ENCODE measurements at places on chromosomes 2 and 18.

DNA sequence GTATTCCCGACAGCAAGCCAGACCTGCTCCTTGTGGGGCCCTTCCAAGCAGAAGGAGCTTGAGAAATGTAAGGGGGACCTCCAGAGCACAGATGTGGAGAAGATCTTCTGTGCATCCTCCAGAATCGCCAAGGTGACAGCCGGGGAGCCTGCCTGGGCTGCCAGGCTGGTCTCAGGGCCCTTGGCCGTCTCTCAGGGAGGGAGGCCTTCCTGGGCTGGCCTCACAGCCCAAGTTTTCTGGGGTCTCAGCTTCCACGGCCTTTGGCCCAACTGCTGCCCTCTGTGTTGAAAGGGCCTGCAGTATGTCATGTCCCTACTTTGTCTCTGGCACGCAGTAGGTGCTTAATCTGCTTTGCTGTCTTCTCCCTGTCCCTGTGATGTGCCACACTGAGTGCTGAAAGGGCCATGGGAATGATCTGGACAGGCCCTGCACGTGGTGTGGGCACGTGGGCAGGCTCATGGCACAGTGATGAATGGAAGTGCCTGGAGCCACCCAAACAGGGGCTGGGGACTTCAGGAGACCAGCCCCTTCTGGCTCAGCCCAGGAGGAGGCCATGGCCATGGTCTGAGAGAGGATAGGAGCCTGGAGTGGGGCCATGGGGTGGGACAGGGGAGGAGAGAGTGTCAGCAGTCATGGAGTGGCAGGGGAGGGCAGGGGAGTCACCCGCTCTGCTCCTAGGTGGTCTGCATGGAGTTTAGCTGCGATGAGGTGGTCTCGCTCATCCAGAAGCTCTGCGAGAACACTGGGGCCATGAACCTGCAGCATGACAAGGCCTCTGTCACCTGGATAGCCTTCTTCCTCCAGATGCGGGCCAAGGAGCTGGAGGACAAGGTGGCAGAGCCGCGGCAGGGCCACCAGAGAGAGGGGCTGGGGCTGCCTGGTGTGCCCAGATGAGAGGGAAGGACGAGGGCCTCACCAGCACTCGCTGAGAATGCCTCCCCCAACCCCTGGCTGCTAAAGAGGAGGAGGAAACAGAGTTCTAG is 35.4 kb downstream of the HJURP start:
- H3K27ac ChIP-seq: no peak overlapping the region
- H3K27me3 ChIP-seq: no peaks in the 10 kb centered on the region
- H3K4me3 ChIP-seq: no peak overlapping the region
- no peaks in the 10 kb centered on the region for H3K36me3 ChIP-seq
- H3K4me1 ChIP-seq: peaks cover 10% of the 10 kb centered on the region
- no peak for DNase-seq

DNA sequence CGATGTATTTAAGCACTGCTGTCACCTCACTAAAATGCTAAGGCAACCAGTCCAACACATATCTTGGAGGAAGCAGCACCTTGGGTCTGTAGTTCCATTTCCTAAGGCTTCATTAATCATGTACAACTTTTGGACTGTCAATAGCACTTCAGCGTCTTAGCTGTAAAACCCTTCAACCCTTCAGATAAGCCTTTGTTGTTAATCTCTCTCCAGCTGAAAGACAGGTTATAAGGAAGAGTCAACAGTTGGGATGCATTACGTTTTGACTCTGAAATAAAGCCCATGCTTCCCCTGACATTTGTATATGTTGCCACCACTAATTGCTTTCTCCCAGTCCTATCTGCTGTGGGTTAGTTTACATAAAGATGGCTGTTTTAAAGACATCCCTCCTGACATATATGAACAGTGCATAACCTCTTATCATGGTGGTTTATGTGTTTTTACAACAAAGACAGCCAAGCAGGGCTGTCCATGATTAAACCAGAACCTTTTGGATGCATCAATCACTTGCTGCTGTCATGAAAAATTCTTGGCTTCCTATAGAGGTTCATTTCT is 81.5 kb downstream of the EPHA4 start:
- H3K4me1 ChIP-seq: peaks cover 24% of the 10 kb centered on the region
- peak; percentile 36 for DNase-seq
- no peak overlapping the region for H3K4me3 ChIP-seq
- H3K27ac ChIP-seq: no peak overlapping the region
- no peaks in the 10 kb centered on the region for H3K36me3 ChIP-seq

DNA sequence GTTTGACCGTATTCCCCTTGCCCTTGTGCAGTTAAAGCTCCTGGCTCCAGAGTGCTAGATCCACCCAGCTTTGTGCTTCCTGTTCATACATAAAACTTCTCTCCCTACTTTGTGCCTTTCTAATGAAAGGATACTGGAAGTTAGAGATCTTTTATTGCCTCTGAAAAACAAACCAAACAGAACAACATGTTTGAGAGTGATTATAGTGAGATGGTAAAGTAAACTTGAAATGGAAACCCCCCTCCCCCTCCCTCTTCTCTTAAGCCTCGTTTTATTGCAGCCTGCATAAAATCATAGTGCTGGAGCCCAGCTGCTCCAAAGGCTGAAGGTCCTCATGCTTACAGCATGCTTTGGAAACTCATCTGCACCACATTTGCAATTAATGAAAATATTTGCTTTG is 125.1 kb downstream of the TANC1 start:
- peak overlapping the region; percentile 64 for H3K27ac ChIP-seq
- no peak overlapping the region for H3K4me3 ChIP-seq
- peak; percentile 76 for DNase-seq
- H3K4me1 ChIP-seq: peaks cover 60% of the 10 kb centered on the region
- H3K36me3 ChIP-seq: no peaks in the 10 kb centered on the region

DNA sequence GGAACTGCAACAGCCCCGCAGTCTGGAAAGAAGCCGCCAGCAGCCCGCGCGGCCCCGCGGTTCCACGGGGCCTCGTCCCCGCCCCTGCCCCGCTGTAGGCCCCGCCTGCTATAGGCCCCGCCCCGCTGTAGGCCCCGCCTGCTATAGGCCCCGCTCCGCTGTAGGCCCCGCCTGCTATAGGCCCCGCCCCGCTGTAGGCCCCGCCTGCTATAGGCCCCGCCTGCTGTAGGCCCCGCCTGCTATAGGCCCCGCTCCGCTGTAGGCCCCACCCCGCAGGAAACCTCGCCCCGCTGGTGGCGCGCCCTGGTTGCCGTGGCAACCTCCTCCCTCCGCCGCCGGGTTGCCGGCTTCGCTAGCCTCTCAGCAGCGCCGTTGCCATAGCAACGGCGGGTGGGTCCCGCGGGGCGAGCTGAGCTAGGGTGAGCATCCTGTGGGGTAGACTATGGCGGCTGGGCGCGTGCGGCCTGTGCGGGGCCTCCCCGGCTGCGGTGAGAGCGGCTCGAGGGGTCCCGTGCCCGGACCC is 12.2 kb upstream of the KIF1A start:
- peaks cover 42% of the 10 kb centered on the region for H3K27me3 ChIP-seq
- H3K36me3 ChIP-seq: no peaks in the 10 kb centered on the region
- H3K4me3 ChIP-seq: no peak overlapping the region
- peaks cover 4% of the 10 kb centered on the region for H3K4me1 ChIP-seq
- no peak overlapping the region for H3K27ac ChIP-seq

DNA sequence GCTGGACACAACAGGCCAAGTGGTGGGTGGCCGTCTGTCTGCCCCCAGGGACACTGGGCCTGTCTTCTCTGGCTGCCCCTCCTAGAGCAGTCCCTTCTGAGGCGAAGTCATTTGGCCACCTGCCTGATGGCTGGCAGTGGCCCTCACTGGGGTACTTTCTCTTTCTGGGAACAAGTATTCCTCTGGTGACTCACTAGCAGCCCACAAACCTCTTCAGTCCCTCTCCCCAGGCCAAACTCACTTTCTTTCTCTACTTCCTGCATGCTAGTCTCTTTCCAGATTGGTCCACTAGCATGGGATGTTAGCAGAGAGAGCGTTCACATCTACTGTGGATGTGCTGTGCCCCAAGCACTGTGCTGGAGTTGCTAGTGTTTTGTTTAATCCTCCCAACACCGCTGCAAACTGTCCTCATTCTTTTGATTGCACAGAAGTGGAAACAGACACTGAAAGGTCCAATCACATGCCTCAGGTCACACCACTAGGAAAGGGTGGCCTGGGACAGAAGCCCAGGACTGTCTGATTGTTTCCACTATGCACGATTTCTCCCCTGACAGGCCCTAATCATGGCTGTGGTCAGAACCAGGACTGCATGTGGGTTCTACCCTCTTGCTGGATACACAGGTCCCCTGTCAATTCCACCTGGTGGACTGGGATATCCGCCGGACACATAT is 5.2 kb downstream of the DYSF start:
- H3K4me1 ChIP-seq: peaks cover 5% of the 10 kb centered on the region
- peaks cover 22% of the 10 kb centered on the region for H3K27me3 ChIP-seq
- H3K36me3 ChIP-seq: no peaks in the 10 kb centered on the region
- H3K27ac ChIP-seq: no peak overlapping the region
- no peak overlapping the region for H3K4me3 ChIP-seq

DNA sequence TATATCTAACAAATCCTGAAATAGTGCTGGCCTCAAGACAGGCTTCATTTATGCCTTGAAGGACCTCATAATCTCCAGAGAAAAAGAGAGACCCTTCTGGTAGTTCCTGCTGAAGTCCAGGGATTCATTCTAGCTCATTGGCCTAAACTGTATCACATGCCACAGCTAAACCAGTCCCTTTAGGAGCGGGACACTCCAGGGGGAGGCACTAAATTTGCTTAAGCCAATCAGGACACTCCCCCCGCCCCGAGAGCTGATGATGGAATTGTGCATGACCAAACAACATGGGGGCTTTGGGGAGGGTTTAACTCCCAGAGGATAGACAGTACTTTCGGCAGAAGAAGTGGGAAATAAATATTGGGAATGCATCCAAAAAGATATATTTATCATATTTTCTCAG is 36.4 kb upstream of the CXCR4 start:
- no peak for DNase-seq
- no peaks in the 10 kb centered on the region for H3K27me3 ChIP-seq
- no peaks in the 10 kb centered on the region for H3K4me1 ChIP-seq
- no peak overlapping the region for H3K4me3 ChIP-seq

DNA sequence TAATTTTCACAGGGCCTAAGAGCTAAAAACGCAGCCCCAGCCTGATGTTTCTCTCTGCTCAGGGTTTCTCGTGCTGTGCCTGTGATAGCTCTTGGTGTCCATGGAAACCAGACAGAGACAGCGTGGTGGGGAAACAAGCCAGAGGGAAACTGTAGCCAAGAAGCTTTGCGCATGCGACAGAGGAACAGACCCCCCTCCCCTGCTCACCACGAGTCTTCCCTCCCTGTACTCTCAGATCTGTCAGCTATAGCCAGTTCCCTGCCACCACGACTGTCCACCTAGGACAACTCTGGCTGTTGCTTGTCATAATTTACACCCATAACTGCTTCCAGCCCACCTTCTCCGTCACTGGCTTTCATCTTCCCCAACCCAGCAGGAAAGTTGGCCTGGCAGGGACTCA is 13.2 kb upstream of the DNAJC27 start:
- no peak overlapping the region for H3K27ac ChIP-seq
- H3K36me3 ChIP-seq: no peaks in the 10 kb centered on the region
- peak; percentile 71 for DNase-seq
- H3K27me3 ChIP-seq: no peaks in the 10 kb centered on the region
- peaks cover 18% of the 10 kb centered on the region for H3K4me1 ChIP-seq

DNA sequence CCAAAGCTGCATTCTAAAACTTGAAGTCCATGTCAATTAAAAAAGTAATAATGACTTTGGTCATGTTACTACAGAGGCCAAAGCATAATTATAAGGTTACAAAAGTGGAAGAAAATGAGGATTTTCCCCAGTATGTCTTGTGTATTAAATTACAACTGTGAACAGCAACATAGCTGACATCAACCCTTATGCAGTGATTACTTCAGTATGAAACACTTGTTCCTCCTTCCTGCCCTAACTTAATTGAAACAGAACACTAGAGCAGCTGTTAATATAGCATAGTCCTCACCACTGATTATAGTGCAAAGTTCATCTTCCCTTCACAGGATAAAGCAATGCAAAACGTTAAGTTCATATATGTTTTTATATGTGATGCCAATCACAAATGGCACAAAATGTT is 29.9 kb downstream of the EPB41L3 start:
- no peaks in the 10 kb centered on the region for H3K36me3 ChIP-seq
- no peak for DNase-seq
- no peaks in the 10 kb centered on the region for H3K27me3 ChIP-seq
- no peak overlapping the region for H3K27ac ChIP-seq

DNA sequence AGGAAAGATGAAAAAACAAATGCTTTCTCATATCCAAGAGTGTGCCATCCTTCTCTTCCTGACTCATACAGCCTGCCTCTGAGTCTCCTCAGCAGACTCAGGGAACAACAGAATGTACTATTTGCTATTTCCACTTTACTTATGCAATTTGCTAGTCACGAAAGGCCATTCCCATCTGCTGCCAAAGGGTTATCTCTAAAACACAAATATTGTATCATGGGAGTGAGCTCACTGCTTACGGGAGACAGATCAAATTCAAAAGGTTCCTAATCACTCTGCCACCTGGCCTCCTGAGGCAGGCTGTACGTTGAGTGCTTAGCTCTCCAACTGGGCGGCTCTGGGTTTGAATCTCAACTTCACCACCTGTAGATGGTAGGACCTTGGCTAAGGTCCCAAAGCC is 92.0 kb downstream of the GAREM1 start:
- peak; percentile 61 for DNase-seq
- H3K27ac ChIP-seq: peak overlapping the region; percentile 77
- H3K27me3 ChIP-seq: no peaks in the 10 kb centered on the region
- no peaks in the 10 kb centered on the region for H3K36me3 ChIP-seq
- H3K4me1 ChIP-seq: peaks cover 16% of the 10 kb centered on the region

- peaks cover 21% of the 10 kb centered on the region for H3K27me3 ChIP-seq
- DNase-seq: no peak
- H3K4me3 ChIP-seq: no peak overlapping the region
- peaks cover 17% of the 10 kb centered on the region for H3K4me1 ChIP-seq
Measured at GRCh38 chr2:121282800-121283385, 2.1 kb downstream of the TFCP2L1 start.

GRCh38 chr18:25329783-25330182 is 22.2 kb downstream of the ZNF521 start:
- H3K4me3 ChIP-seq: no peak overlapping the region
- no peaks in the 10 kb centered on the region for H3K27me3 ChIP-seq
- no peaks in the 10 kb centered on the region for H3K4me1 ChIP-seq
- no peak for DNase-seq
- no peaks in the 10 kb centered on the region for H3K36me3 ChIP-seq

DNA sequence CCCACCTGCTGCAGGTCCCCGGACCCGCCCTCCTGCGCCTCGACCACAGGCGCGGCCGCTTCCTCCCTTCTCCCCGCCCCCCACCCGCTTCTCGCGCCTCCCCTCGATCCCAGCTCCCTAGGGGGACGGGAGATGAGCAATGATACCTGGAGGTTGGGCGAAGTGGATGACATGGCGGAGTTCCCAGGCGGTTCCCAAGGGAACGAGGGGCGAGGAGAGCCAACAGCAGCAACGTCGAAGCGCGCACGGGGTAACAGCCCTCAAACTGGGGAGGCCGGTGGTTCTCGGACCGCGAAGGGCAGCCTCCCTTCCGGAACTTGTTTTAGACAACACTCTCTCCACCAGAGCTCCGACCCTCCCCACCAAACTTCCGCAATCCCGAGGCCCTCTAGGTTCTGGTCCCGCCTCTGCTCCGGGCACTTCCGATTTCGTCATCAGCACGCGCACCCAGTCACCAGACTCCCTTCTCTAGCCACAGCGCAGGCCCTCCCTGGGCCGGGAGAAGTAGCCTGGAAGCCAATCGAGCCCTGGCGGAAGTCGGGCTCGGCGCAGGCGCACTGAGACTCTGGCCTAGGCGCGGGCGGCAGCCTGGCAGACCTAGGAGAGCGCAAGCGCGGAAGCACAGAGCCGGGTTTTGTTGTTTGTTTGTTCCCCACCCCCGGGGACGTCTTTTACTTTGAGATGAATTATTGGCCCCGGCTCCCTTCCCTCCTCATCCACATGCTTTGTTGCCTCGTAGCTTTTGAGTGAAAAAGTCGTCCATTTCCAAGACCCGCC is at the start of gene VPS4B:
Gene VPS4B (minus strand): TSS at position 390 of the 777 bp plus-strand sequence. CDS start 217 bp downstream, at position 173.
- no peaks in the 10 kb centered on the region for H3K27me3 ChIP-seq
- peak; percentile 100 for DNase-seq
- no peaks in the 10 kb centered on the region for H3K36me3 ChIP-seq
- peak within 1 kb of the TSS; percentile 93 for H3K27ac ChIP-seq
- H3K4me3 ChIP-seq: peak within 1 kb of the TSS; percentile 45
- peaks cover 4% of the 10 kb centered on the region for H3K4me1 ChIP-seq
